ENCODE measurements at places on chromosomes 2 and 18.

DNA sequence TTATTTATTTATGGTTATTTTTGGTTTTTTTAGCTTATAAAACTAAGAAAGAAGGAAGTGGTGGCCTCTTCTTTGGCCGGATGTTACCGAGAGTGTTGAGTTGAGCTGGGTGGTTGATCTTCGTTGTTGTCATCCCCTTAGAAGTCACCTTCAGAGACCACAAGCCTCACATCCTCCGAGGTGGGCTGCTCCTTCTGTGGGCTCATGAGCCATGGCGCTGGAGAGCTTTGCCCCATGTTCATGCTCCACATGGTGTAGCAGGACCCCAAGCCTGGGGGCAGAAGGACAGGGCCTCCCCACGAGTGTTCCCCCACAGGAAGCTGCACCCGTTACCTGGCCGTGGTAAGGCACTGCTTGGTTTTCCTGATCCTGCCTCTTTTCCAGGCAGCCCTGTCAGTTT lies 23.4 kb downstream of the SNTG2 start:
- no peak for DNase-seq

GRCh38 chr18:10511236-10511635 lies 14.6 kb upstream of the NAPG start:
- no peak for DNase-seq

- no peak for DNase-seq
Observed at GRCh38 chr2:187188783-187189631, 259.0 kb downstream of the CALCRL start.

- no peak for DNase-seq
Observed at GRCh38 chr2:48268671-48269070, 261.3 kb upstream of the STON1 start.

DNA sequence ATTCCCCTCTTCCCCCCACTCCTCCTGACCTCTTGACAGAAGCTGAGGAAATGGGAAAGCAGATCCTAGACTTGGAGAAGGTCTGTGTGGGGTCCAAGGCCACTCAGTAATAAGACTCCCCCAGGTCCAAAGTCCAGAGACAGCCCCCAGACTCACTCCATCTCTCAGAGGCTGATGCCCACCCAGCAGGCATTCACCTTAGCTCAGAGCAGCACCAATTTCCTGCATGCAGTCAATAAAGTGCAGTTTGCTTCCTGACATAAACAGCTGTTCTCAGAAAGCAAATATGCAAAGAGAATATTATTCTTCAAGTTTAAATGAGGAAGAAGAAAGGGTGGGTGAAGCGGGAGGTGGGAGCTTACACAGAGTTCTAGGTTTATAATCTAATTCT lies 84.1 kb upstream of the RTN4 start:
- DNase-seq = no peak

DNA sequence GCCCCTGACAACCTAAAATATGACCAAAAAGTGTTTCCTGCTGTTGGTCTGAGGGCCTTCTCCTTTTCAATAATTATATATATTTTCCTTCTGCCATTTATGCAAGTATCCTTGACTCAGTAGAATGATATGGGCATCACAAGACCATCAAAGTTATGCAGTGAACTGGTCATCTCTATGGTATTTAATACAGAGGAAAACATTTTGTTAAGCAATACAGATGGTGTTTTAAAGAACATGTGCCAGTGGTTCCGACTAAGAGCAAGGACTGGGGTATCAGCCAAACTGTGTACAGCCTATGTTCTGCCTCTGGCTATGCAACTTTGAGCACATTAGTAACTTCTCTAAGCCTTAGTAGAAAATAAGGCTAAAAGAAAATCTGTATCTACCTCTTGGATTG lies 179.0 kb downstream of the TRABD2A start:
- DNase-seq = peak; percentile 97

- no peak for DNase-seq
Observed at GRCh38 chr18:55141318-55141717, 182.1 kb upstream of the CCDC68 start.

DNA sequence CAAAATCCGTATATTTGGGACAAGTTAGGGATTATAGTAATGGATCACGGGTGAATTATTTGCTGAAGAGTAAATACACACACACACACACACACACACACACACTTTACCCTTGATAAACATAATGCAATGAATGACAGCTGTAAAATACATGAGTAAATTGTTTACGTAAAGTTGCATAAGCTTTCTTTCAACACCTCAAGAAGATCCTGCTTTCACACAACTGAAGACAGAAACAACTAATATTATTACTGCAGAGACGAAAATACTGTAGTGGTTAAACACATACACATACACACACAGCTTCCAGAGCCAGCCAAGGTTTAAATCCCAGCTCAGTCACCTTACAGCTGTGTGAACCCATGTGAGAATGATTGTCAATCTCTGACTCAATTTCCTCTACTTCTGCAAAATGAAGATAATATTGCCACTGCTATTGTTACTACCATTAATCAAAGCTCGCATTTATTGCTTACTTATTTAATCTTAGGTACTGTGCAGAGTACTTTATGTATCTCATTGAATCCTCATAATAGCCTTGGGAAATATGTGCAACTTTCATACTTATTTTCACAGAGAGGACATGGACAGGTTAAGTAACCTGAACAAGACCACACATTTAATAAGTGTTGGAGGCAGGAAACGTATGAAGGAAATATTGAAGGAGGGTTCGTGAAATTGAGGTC lies 50.6 kb upstream of the DOK6 start:
- no peak for DNase-seq
